NCI-H1436 treated with DMSO at 0.1 percent for 48 hours (cell line): ENCODE measurements at places on chromosomes 2 and 18.

DNA sequence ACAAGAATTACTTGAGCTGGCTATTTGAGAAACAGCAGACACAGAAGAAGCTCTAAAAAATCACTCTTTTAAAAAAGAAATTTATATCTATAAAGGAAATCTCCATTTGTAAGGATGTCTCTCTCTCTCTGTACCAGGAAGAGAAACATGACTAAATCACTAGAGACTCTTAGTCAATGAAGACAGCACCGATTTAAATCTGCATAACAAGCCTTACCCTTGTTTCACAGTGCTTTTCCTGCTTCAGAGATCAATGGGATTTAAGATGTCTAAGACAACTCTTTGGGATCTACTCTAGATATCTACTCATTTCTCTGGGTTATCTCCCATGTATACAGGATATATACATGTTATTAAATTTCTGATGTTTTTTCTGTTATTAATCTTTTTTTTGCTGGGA lies 359.2 kb upstream of the RND3 start:
- DNase-seq: no peak

- DNase-seq: no peak
Observed at GRCh38 chr18:63259567-63260379, 59.8 kb downstream of the BCL2 start.

DNA sequence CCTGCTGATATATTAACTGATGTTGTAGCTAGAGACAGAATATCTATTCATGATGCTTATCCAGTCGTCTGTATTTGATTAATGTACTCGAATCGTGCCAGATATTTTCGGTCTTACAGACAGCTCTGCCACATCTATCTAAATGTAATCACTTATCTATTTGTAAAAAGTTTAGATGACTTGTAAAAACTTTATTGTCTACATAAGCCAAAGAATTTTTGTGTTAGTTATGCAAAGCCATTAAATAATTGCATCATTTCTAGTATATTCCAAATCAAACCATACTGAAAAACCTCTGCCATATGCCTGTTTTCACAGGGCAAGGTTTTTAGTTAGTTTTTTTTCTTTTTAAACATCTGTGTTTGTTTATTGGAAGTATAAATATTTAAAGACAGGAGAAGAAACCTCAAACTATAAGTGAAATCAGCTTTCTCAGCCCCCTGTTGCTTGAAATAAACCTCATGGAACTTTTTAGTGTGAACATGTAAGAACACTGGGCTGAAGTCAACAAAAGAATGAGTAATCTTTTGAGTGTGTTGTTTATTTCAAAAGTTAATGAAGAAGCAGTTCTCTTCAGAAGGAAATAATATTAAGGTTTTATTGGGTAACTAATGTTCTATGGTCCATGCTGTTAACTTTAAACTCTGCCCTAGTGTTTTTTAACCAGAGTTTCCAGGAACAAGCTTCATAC lies 657.6 kb upstream of the SYT4 start:
- DNase-seq: no peak

GRCh38 chr2:135875491-135876065 lies 665 bp downstream of the MCM6 start:
- no peak for DNase-seq

GRCh38 chr18:60452421-60452820 lies 79.8 kb upstream of the MC4R start:
- DNase-seq: no peak

- DNase-seq: no peak
Observed at GRCh38 chr2:200373973-200374416, 67.5 kb downstream of the SPATS2L start.

GRCh38 chr2:26335231-26335630 lies 10.7 kb upstream of the SELENOI start:
- no peak for DNase-seq

GRCh38 chr18:8341481-8342230 lies 267.6 kb upstream of the RAB12 start:
- no peak for DNase-seq

DNA sequence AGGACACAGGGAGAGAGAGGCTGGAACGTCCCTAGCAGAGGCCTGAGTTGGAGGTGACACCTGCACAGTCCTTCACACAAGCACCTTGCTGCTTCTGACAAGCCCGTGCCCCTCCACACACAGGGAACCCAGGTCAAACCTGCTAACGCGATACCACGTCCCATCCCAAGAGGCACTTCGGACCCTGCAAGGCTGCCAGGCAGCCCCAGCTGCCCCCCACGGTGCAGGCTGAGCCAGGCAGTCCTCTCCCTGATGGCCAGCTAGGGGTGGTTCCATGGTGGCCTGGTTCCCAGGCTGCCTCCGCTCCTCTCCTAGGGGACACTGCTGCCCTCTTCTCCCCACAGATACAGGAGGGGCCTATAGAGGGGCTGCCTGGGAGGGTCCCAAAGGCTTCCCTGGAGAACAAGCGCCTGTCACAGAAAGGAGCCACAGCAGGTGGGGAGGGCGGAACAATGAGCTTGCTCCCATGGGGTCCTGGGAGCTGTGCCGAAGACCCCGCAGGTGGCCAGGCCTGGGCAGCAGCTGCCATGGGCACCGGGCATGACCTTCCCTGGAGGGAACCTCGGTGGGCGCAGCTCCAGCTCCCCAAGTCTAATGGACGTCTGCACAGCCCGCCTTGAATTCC lies 434.2 kb upstream of the MYT1L start:
- DNase-seq: no peak

DNA sequence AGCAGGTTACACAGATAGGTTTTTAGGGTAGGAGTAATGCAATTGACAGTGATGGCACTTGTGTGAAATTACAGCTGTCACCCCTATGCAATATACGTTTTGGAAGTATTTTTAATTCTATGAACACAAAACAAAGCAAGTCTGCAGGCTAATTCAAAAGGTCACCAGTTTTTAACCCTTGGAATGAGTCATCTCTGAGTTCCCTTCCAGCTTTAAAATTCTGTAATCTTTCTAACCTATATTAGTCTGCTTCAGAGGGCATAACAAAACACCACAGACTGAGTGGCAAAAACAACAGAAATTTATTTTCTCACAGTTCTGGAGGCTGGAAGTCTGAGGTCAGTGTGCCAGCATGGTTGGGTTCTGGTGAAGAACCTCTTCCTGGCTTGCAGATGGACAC lies 596.9 kb upstream of the HNMT start:
- no peak for DNase-seq

GRCh38 chr2:85992611-85993010 lies 103.8 kb upstream of the ST3GAL5 start:
- no peak for DNase-seq

DNA sequence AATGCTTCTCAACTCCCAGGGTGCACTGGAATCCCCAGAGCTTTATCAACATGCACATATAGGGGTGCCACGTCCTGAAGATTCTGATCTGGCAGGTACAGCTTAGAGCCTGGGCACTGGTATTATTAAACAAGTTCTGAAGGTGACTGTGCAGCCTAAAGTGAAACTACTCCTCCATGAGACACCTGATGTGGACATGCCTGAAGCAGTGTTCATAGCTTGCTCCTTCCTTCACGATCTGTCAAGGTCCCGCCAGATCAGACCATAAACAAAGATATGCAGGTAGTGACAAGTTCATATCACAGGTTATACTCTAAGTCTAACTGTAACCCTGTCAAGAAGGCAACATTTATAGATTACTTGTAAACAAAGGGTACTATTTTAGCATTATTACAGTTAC lies 65.3 kb upstream of the DNER start:
- no peak for DNase-seq

DNA sequence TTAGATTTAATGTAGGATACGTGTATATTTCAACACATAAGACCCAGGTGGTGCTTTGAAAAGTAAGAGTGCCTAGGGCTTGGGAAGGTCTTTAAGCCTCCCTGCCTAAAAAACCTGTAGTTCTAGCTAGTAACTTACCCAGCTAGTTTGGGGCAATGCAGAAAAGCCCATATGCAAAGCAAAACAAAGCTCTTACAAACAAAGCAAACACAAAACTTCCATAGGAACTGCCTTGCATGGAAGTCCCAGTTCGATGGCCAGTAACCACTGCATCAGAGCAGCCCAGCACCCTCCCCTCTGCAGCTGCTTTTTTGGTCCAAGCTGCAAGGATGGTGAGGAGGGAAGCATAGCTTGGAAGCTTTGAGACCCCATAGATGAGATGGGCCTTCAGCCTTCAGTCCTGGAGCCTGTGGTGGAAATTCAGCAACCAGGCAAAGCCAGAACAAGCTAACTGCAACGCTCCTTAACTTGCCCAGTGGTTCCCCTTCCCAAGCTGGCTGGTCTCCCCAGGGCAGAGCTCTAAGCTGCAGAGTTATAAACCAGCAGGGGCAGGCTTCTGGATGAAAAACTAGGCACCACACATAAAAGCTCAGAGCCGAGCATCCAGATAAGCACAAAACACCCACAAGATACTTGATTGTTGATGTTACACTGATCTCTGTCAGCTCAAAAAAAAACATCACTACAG lies 16.2 kb downstream of the C2orf76 start:
- no peak for DNase-seq

- DNase-seq: no peak
Observed at GRCh38 chr2:160227293-160227915, 27.3 kb upstream of the ITGB6 start.

- no peak for DNase-seq
Observed at GRCh38 chr2:70498528-70498927, 55.1 kb downstream of the TGFA start.

DNA sequence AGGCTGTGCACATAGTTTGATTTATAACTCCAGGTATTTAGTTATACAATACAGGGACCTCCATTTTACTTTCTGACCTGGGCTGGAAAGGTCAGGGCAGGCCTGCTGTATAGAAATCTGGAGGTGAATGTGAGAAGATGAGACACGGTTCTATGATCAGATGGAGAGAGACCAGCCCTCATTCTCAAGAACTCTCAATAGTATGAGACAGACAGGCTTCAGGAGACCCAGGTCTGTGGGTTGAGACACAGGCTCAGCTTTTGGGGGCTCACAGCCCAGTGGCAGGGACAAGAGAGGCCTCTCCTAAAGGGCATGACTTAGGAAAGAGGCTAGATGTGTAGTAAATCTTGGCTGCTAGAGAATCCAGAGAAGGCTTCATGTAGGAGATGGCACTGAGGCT lies 719 bp upstream of the ATP6V1B1 start:
- DNase-seq: no peak
